ENCODE measurements at places on chromosomes 3 and 15.

DNA sequence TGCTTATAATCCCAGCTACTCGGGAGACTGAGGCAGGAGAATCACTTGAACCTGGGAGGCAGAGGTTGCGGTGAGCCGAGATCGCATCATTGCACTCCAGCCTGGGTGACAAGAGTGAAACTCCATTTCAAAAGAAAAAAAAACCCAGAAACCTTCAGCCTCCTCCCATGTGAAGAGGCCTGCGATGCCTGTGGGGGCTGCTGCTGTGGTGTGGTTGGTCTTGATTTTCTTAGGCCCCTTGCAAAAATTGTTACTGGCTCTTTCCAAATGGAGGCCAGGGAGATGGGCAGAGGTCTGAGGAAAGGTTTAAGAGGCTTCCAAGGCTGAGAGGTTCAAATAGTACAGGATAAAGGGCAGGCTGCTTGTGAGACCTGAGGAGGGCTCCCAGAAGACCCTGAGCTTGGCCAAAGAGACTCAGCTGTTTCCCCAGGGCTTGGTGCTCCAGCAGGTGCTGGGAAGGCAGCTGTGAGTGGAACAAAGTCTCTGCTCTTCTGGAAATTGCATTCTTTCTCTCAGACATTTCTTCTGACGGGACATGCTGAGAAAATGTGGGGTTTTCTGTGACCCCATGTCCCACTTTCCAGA lies 18.4 kb downstream of the GCSAM start:
- DNase-seq = no peak

DNA sequence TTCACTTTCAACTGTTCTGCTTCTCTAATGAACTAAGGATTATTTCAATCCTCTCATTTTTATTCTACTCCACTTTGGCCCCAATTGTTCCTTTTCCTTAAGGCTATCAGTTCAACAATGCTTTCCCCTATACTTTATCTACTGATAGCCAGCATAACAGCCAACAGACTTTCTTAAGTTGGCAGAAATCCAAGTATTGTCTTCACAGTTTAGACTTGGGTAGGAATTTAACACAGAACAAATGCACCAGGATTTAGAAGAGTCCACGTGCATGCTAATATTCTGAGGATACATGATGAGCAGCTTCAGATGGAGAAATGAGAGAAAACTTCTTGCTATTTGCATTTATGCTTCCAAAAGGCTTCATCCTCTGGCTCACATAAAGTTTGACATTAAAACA lies 54.8 kb downstream of the FBN1 start:
- no peak for DNase-seq

GRCh38 chr3:184685646-184686045 lies 26.2 kb downstream of the MAGEF1 start:
- no peak for DNase-seq

- peak; percentile 83 for DNase-seq
Observed at GRCh38 chr3:45224824-45225464, 1.1 kb downstream of the TMEM158 start.

DNA sequence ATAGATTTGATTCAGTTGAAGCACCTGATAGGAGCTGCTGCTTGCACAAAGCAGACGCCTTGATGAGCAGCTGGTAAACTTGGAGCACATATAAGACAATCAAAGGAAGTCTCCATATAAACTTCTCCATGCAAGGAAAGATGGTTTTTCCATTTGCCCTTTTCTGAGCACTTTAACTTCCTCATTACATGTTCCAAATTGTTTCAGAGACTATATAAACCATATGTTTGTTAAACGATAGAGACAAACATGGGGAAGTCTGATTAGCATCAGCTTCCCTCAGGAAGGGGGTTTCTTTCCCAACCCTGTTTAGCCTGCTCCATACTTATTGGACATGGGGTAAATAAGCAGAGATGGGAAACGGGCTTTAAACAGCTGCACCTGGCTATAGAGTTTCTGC lies 88.0 kb downstream of the DHX36 start:
- DNase-seq = no peak

Data from inflammatory macrophage treated with lipopolysaccharide for 4 hours (primary cell).